Left renal pelvis (tissue), 4 donors: ENCODE measurements at places on chromosomes 12 and 14. TPM values are rescaled to one million over a fixed set of nuclear protein-coding genes. Genes with fewer than 3 reads are reported as not detected.

DNA sequence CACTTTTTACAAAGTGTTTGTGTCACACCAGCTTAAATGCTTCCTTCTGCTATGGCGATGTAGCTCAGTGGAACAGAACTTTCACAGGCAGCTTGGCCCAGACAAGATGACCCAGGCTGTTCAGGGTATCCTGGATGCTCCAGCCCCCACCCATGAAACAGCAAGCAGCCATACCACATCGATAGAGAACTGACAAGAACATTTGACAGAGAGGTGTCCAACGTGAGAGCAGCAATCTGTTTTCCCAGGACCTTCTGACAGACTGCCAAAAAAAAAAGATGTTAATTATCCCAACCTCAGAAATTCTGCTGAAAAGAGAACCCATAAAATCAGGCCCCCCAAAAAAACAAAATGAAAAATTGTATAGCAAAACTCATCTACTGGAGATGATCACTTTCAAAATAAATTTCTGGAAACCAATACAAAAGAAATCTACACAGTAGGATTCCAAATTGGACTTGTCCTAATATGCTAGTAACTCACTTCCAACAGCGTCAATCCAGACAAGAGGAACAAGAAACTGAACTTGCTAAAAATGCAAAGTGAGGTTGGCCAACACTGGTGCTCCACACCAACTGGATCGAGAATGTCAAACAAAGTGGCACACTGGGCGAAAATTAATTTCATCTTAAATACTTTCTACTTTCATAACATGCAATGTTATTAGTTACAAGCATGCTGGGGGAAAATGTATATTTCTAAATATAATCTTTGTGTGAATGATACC is 118.8 kb downstream of the DPF3 start:
- no peak for DNase-seq

DNA sequence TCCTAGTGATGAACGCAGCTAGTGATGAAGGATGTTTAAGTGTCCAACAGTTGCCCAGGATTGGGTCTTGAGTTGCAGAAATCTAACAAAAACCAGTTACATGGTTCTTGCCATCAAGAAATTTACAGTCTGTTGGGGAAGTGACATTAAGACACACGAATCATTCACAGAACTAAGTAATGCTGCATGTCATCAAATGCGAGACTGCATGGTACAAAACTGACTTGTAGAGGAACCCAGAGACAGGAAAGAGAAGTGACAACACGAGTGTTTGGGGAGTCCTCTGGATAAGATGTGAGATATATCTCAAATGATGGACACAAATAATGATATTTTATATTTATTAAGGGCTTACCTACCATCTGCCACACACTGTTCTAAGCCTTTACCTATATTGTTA is 6.1 kb upstream of the SYNE3 start:
- no peak for DNase-seq

GRCh38 chr14:40630471-40630870 is 976.2 kb upstream of the LRFN5 start:
- DNase-seq: no peak

- no peak for DNase-seq
Measured at GRCh38 chr14:70893858-70894291, 13.4 kb upstream of the PCNX1 start.

DNA sequence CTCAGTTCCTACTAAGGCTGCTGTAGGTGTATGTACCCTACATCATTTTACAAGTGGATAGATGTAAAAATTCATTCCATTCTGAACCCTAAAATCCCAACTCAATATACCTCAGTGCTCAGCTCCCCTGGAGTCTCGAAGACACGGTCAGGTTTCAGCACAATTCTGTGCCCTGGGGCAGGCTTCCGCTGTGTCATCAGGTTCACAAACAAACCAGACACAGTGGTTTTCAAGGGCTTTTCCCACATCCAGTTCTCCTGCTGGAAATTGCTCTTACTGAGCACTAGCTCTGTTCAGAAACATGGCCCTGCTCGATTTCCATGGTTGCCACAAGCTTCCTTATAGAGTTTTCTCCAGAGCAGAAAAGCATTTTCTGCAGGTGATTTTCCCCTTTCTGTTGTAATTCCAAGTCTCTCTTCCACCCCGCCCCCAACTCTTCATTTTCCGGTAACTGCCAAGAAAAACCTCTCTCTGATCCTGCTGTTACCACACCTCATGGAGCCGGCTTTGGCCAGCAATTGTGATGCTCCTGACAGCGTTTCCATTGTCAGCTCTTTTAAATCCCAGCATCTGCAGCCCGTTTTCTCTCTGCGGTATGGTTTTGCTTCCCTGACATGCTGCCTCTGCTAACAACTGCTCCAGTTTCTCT is 483.0 kb upstream of the CCDC196 start:
- DNase-seq: no peak

DNA sequence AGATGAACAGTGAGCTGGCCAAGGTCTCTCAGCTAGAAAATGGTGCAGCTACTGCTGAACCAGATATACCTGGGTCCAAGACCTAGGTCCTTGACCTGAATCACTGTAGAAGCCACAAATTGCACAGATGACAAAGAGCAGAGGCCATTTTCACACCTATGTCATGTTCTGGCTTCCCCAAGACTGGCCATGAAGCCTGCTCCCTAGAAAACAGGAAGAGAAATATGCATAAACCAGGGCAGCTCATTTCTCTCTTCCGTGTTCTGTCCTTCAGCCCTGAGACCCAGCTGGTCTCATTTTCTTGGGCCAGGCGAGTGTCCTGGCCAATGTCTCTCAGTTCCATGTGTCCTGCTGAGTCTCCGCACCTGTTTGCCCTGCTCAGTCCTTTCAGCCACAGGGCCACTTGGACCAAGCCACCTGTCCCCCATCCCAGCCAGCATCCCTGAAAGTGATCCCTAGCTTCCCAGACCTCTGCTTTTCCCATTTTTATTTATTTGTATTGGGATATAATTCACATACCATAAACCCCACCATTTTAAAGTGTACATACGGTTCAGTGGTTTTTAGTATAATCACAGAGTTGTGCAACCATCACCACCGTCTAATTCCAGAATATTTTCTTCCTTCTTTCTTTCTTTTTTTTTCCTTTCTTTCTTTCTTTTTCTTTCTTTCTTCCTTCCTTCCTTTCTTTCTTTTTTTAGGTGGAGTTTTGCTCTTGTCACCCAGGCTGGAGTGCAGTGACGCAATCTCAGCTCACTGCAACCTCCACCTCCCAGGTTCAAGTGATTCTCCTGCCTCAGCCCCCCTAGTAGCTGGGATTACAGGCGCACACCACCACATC is 27.0 kb downstream of the P2RX7 start:
- DNase-seq: no peak

DNA sequence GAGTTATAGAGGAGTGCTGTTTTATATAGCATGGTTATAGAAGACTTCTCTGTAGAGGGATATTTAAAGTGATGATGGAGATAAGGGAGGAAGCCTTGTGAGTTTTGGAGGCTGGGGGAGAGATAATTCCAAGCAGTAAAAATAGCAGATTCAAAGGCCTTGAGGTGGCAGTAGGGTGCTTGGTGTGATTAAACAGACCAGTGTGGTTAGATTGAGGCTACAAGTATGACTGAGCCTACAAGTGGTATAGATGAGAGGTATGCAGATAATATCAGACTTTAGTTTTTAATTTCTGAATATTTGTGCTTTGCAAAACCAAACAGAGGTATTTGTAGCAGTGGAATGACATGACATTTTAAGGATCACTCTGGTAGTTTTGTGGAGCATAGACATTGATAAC is 20.3 kb downstream of the FANCM start:
- DNase-seq: no peak

DNA sequence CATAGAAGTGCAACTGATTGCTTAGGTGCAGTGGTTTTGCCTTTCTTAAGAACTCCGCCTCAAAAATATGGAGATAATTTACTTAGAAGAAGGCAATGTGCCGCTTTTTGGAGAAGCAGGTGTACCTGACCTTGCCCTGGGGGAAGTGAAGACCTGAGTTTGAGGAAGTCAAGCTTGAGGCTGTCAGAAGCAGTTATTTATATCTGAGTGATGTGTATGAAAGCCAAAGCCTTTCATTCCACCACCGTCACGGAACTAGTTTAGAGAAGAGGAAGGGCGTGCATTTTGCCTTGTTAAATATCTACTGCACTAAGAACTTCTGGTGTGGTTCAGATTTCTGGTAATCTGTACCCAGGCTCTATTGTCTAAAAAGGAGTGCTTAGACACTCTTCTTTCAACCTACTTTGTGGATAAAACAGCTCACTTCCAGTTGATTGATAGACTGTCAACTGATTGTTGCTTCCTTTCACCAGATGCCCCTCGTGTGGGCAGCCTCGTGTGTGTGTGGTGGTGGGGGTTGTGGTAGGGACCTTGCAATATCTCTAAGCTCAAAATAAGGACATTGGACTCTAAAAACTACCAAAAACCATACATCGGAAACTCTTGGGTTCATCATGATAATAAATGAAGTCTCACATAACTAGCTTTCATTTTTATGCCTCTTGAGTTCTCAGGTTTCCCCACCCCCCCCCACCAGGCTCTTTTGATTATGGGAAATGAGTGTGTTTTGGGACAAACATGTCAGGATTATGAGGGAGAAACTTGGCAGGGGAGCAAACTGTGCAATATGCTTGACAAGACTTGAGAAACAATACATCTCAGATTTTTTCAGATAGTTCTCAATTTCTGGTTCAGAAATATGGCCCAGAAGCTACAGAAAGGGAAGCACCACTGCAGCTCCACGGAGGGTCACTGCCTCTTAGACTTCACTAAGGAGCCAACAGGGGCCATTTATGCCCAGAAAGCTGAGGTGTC is 78.6 kb downstream of the ARF6 start:
- no peak for DNase-seq

DNA sequence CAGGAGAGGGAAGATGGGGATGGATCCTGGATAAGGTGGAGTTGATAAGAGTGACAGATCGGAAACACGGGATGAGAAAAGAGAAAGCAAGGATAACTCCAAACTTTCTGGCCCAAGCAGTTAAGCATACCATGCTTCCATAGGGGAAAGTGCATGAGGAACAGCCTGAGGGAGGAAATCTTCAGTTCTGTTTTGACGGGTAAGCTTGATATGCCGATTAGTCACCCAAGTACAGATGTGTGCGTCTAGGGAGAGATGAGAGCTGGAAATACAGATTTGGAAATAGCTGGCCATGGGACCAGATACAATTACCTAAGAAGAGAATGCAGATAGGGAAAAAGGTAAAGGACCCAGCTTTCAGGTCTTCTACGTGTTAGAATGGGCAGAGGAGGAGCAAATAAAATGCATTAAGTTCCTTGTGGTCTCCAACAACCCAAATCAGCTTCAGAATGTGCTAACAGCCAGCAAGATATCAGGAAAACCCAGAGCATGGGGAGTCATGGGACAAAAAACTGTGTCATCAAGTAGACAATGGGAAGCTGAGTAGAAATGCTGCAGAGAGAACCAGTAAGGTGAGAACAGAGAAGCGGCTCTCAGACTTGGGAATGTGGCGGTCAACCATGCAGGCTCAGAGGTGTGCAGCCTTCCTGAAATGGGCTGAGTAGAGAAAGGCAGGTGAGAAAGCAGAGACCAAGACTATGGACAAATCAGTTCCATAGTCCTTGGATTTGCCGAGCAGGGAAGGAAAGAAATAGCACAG is 56.3 kb downstream of the PPP1R36 start:
- no peak for DNase-seq

DNA sequence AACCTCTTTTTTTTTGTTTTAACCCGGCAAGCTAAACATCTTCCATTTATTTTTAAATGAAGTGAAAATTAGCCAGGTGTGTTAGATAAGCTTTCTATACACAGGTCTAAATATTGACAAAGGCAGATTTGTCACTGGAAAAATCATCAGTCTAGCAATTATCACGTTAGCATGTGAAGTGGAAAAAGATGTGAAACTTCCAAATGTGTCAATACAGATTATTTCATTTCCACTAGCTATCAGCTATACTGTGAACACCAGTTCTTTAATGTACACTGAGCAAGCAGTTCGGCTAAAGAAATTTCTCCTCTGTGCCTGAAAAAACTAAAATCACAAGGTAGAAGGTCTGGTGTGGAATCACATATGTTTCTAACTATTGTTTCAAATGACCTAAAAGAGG is 96.6 kb upstream of the G2E3 start:
- no peak for DNase-seq

The DNAI7 gene
- polyA plus RNA-seq: 8.4 TPM

The ANKRD33 gene
- polyA plus RNA-seq: 0.53 TPM

The SPIC gene
- polyA plus RNA-seq: not detected
